ENCODE measurements at places on chromosomes 3 and 15. TPM values are rescaled to one million over a fixed set of nuclear protein-coding genes. Genes with fewer than 3 reads are reported as not detected.

DNA sequence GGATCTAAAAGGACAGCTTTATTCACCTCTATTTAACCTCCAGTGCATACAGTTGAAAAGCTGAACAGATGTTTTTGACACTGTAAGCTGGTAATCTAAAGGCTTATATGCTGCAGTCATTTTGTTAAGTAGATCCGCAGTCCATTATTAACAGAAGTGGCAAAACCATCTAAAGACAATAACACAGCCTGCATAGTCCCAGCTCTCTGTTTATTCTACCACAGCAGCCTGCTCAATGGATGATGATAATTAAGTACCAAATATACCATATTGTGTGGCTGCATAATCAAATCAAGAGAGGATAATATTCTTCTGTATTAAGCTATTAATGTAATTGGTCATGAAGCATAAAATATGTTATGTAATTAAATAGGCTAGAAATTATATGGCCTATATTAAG is 207.1 kb downstream of the MEIS2 start:
- DNase-seq, result no peak

GRCh38 chr3:62797132-62797531 is 78.1 kb downstream of the CADPS start:
- no peak for DNase-seq

DNA sequence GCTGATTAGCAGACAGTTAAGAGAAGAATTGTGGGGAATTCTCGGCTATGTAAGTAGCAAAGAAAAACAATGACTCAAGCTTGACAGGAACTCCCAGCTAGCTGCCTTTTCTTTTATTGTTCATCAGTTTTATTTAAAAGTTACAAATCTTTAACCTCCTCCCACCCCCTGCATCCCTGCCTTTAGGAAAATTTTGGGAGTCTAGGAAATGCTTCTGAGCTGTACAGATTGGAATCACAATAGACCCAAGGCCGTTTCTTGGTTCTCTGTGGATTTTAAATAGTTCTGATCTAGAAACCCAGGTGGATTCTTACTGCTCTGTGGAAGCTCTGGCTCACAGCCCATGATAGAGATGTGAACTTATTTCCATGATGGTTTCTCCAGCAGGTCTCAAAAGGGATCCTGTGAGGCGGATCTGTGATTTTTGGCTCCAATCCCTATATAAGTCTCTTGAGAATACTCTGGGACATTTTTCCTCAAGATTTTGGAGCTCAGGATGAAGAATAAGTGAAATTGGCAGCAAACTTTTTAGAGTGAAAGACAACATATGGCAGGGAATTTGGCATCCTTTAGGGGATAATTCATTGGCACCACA is 312.3 kb downstream of the EPHA3 start:
- peak; percentile 12 for DNase-seq

DNA sequence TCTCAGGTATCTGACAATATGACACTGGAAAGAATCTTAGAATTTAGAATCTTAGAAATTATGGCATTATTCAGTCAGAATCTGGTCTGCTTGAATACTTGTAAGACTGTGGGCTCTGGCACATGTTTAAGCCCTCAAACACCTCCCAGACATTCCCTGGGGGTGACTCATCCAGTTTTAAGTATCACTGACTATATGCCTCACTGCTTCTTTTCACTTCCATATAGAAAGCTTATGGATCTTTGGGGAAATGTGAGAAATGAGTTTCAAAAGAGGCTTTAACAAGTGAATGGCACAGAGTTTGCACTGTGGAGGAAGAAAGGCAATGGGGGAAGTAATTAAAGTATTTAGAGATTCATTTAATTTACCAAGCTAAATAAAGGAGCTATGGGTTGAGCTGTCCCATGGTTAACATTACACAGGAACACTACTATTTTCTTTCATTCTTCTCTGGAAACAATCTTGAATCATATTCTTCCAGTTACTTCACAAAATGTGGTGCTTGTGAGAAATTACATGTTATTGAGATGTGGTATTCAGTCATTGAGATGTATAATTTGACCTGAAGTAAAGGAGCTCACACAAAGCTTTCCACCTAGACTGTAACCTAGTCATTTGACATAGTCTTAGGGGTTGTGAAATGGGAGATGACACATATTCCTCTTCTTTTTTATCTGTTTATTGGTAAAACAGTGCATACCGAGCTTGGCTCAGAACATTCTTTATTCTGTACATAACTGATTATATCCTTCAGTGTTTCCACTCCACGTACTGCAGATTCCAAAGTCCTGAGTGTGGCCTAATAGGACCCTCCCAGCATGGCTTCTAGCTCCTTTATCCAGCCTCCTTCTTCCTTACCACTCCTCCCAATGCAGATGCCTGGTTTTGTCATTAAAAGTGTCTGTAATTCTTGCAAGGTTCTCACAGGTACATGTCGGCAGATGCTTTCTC is 544.6 kb upstream of the NECTIN3 start:
- DNase-seq, result peak; percentile 82

GRCh38 chr15:81280696-81281455 is 43.1 kb downstream of the STARD5 start:
- DNase-seq, result no peak

- no peak for DNase-seq
These were observed 97.4 kb upstream of the KLF13 start for GRCh38 chr15:31228980-31229826.

DNA sequence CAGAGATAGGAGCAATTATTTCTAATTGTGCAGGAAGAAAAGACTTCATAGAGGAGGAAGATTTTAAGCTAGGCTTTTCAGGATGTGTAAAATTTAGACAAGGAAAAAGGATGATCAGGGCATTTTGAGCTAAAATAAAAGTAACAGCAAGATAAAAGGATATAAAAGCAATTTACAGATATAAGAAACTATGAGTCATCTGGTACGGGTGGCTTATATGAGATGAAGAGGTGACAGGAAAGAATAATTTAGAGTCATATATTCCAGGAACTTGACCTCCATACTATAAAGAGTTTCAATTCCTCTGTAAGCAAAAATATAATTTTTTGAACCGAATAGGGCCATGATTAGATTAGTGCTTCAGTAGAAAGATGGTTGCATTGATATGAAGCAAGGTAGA is 273.7 kb downstream of the RBMS3 start:
- DNase-seq, result no peak

DNA sequence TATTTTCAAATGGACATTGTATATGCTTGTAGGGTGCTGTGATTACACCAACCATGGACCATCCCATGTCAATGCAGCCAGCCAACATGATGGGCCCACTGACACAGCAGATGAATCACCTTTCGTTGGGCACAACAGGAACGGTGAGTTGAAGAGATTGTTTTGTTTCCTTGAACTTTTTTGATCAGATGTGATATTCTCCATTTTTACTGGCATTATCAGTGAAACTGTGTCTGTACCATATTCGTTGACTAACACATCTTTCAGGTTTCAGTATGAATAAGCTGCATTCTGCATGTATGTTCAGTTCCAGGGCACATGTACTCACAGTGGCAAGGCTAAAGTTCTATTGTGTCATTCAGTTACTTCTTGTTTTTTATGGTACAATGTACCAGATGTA is 655.2 kb downstream of the RBMS3 start:
- no peak for DNase-seq

GRCh38 chr3:193330555-193331204 is 47.9 kb downstream of the ATP13A5 start:
- no peak for DNase-seq

GRCh38 chr3:35064761-35065160 is 574.6 kb upstream of the ARPP21 start:
- no peak for DNase-seq

GRCh38 chr3:173255555-173255954 is 114.5 kb upstream of the SPATA16 start:
- DNase-seq, result no peak

DNA sequence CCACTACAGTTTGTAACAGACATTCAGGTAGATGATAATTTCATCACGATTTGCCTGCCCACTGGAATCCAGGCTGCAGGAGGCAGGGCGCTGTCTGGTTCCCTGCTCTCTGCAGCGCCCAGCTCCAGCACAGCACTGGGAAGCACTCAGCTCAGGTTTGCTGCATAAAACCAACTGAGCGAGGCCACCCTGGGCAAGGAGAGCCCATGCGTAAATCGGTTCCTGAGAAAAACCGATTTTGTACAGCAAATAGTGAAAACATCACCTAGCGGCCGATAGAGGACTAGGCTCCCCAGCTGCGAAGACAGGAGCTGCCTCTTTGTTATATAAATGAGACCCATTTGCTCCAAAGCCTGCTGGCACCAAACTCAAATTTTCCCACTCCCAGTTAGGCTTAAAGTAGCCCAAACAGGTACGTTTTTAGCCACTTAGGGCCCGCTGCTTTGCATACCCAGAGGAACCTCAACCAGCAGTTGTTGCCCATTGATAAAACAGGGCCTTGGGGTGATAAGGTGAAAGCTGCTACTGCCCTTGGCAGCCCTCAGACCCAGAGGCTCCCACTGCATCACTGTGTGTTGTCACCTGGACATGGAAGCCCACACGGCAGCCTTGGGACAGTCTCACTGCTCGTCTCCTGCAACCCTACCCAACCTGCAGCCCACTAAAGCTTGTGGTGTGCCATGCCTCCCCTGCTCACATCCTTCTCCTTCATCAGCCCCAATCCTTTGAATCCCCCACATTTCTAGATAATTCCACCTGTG is 47.5 kb downstream of the ALDH1L1 start:
- no peak for DNase-seq

- peak; percentile 98 for DNase-seq
These were observed 5.9 kb upstream of the CLDN16 start for GRCh38 chr3:190382082-190382481.

DNA sequence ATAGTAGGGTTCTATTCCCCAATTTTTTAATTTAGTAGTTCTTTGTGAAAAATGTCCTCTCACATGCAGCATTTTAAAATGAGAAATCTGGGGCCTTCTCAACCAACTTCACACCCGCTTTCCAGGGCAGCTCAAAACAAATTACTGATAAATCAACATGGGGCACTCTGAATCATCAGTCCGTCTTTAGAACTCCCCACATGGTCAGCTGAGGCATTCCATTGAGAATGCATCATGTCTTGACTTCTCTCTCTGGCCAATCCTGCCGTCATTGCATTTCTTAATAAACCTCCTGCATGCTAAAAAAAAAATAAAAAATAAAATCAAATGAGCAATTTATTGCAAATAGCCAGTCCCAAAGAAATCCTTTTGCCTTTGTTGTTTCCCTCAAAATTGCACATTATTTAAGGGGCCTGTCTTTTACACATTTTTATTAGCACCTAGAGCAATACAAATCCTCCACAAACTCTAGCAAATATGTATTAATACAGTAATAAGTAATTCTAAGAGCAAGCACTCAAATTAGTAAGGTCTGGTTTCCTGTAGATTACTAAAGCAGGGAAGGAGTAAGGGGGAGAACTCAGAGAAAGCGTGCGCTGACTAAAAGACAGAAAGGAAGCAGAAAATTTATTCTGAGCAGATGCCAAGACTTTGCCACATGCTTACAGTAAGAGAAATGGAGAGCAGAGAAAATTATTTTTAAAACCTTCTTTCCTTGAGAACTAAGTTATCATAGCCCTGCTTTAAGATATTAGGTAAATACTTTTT is 175.7 kb downstream of the TNIK start:
- DNase-seq, result peak; percentile 92

- DNase-seq, result no peak
These were observed 147.7 kb upstream of the TRIM42 start for GRCh38 chr3:140530131-140530530.

DNA sequence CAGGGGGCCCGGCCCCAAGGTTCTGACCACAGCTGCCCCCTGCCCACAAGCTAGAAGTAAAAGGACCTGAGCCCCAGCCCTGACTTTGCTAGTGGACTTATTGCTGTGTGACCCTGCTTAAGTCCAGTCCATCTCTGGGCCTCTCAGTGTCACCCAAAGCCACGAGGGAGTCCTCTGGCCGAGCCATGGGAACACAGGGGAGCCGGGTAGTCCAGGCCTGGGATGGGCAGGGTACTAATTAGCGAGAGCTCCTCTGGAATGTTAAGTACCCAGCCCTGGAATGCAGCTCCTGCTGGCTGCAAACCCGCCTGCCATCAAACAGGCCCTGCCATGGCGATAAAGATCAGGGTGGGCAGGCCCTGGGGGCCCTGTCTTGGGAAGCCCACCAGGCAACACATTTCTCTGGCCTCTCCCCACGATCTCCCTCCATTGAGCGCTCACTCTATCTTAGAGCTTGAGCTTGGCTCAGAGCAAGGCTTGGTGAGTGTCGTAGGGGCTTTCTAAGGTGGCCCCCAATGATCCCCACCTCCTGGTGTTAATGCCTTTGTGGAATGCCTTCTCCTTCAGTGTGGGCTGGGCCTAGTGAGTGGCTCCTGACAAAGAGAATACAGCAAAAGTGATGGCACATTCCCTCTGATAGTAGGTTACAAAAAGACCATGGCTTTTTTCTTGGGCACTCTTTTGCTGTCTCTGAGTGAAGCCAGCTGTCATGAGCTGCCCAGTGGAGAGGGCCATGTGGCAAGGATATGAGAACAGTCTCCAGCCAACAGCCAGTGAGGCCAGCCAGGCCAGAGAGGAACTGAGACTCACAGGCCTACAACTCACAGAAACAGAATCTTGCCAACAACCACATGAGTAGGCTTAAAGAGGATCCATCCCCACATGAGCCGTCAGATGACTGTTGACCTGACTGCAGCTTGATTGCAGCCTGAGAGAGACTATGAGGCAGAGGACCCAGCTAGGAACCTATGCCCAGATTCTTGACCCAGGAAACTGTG is 133.1 kb downstream of the SMAD6 start:
- DNase-seq, result no peak

- DNase-seq, result peak; percentile 55
These were observed 19.1 kb upstream of the TM4SF18 start for GRCh38 chr3:149352556-149352955.

- no peak for DNase-seq
These were observed at the start of gene MYL3 for GRCh38 chr3:46863261-46863782. MYL3 (minus strand) TSS chr3:46863444; CDS start chr3:46863390, 54 bp downstream.

GRCh38 chr3:162390891-162391290 is 894.3 kb downstream of the OTOL1 start:
- DNase-seq, result peak; percentile 84

GRCh38 chr3:195103623-195104022 is 167.3 kb downstream of the XXYLT1 start:
- DNase-seq, result no peak

COMMD2 gene
- 38.8 TPM for total RNA-seq

XCR1 gene
- not detected for total RNA-seq

LRTM1 gene
- total RNA-seq, result not detected

CD86 gene
- total RNA-seq, result 9.6 TPM

GATA2 gene
- not detected for total RNA-seq

RASL12 gene
- total RNA-seq, result not detected

CLSTN2 gene
- 2.0 TPM for total RNA-seq

RASA2 gene
- total RNA-seq, result 14.8 TPM

LARP6 gene
- total RNA-seq, result 37.5 TPM

IVD gene
- 40.3 TPM for total RNA-seq

RAD51 gene
- 1.5 TPM for total RNA-seq

POTEB2 gene
- total RNA-seq, result not detected

GPR149 gene
- total RNA-seq, result not detected

CP gene
- total RNA-seq, result not detected

RARB gene
- total RNA-seq, result 8.2 TPM

ZBED2 gene
- 85.7 TPM for total RNA-seq

STAB1 gene
- total RNA-seq, result not detected

GOLGA8H gene
- 0.24 TPM for total RNA-seq

DLL4 gene
- not detected for total RNA-seq

OSTN gene
- not detected for total RNA-seq

ZCWPW2 gene
- 0.21 TPM for total RNA-seq

NEO1 gene
- total RNA-seq, result 23.3 TPM

IL5RA gene
- total RNA-seq, result not detected

NECTIN3 gene
- 7.5 TPM for total RNA-seq

Measured in mammary epithelial cell (primary cell).